ENCODE measurements at places on chromosomes 16 and 17.

DNA sequence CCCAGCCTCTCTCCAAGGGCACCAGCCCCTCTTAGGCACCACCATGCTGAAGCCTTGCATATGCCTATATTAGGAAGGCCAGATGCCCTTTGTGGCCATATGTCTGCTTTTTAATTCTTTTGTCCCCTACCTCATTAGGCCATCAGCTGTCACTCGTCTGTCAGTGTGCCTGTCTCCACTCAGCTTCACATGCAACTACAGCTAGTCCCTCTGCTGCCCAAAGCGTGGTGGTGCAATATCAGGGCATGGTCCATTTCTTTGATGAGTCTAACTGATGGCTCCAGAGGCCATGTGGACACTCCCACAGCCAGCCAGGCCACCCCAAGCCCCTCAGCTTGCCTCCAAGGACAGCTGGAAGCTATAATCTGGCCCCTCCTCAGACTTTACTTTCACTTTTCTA is 36.3 kb downstream of the MYO18A start:
- DNase-seq = no peak

DNA sequence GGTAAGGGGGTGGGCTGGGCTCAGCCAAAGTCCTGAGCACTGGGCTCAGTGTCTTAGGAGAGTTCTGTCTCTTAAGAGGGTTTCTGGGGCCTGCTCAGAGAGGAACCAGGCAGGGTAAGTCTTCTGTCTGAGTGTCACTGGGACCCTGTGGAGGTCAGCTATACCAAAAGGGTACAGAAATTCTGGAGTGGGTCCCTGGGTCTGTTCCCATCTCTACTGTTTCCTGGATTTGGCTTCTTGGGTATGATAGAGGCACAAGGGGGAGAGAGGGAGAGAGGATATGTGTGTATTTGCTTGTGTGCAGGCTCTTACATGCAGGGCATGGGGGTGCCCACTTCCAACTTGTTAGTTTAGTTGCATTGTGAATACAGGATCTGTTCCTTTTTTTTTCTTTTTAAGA is 1.6 kb downstream of the E2F4 start:
- DNase-seq = no peak

GRCh38 chr17:48795444-48796162 is 21.4 kb downstream of the TTLL6 start:
- no peak for DNase-seq

- no peak for DNase-seq
Observed at GRCh38 chr16:86042393-86042792, 143.4 kb downstream of the IRF8 start.

- no peak for DNase-seq
Observed at GRCh38 chr17:38844261-38844757, 9.2 kb downstream of the RPL23 start.

- no peak for DNase-seq
Observed at GRCh38 chr17:74513987-74514631, 17.2 kb downstream of the CD300LB start.

DNA sequence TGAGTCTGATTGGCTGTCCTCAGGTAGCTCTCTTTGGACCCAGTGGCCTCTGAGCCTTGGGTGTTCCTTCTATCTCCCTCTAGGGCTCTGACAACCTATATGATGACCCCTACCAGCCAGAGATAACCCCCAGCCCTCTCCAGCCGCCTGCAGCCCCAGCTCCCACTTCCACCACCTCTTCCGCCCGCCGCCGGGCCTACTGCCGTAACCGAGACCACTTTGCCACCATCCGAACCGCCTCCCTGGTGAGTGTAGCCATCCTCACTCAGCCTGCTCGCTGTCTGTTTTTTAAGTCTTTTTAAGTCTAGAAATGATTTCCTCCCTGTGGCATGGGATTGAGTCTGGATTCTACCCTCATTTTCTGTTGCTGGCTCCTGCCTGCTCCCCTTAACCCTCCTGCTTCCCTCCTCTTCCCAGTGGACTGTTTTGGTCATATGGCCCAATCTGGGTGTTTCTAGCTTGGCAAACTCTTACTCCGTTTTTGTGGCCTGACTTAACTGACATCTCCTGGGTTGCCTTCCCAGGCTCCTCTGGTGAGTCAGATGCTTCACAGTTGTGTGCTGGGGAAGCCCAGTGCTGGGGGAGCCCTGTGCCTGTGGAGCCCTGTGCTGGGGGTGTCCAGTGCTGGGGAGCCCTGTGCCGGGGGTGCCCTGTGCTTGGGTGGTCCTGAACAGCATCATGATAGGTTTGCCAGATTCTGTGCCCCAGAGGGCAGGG is 9.9 kb downstream of the TAOK2 start:
- DNase-seq = no peak

GRCh38 chr17:36117505-36118382 is 14.1 kb downstream of the CCL4 start:
- DNase-seq = no peak

DNA sequence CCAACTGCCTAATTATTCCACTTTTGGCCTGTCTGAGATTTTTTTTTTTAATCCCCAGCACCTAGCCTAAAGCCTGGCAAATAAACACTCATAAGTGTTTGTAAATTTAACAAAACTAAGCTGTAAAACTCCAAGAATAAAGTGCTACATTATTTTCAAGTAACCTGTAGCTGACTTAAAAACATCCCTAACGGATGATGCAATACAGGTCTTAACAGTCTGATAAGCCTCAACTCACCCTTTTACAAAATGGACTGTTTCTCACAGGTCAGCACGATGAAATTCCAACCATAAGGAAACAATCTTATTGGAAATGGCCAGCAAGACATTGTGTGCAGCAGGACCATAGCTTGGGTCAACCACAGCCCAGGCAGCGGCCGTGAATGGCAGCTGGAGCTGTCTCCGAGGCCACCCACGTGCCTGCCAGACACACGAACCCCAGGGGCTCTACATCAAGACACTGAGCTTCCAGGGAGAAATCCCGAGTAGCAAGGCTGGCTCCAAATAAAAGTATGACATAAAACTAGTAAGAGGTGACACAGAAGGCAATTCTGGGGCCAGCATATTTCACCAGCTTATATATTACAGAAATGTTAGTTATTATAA is 58.9 kb downstream of the NDEL1 start:
- no peak for DNase-seq

- DNase-seq = no peak
Observed at GRCh38 chr17:13835151-13835550, 233.4 kb upstream of the HS3ST3A1 start.

- no peak for DNase-seq
Observed at GRCh38 chr16:66382171-66382965, 15.9 kb downstream of the CDH5 start.

DNA sequence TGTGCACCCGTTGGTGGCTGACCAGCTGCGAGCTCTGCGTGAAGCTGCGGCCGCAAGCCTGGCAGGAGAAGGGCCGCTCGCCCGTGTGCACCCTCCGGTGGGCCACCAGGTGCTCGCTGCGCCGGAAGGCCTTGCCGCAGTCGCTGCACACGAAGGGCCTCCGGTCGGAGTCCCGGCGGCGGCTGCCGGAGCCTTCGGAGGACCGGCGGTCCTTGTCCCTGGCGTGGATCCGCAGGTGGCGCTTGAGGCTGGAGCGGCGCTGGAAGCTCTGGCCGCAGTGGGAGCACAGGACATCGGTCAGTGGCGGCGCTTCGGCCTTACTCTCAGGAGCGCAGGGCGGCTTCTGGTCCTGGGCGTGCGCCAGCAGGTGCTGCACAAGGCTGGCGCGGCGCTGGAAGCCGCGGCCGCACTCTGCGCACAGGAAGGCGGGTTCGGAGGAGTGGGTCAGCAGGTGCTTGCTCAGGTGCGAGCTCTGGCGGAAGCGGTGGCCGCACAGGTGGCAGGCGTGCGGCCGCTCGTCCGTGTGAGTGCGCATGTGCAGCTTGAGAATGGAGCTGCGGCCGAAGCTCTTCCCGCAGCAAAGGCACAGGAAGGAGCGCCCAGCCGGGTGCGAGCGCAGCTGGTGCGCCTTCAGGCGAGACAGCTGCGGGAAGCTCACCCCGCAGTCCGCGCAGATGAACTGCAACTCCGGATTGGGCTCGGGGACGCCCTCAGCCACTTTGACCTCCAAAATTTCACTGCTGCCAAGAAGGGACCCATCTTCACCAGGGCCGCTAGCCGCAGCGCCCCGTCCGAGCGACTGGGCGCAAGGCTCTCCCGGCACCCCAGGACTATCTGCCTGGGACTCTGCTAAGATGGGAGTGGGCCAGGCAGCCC is 9.1 kb downstream of the ZSCAN10 start:
- peak; percentile 39 for DNase-seq

DNA sequence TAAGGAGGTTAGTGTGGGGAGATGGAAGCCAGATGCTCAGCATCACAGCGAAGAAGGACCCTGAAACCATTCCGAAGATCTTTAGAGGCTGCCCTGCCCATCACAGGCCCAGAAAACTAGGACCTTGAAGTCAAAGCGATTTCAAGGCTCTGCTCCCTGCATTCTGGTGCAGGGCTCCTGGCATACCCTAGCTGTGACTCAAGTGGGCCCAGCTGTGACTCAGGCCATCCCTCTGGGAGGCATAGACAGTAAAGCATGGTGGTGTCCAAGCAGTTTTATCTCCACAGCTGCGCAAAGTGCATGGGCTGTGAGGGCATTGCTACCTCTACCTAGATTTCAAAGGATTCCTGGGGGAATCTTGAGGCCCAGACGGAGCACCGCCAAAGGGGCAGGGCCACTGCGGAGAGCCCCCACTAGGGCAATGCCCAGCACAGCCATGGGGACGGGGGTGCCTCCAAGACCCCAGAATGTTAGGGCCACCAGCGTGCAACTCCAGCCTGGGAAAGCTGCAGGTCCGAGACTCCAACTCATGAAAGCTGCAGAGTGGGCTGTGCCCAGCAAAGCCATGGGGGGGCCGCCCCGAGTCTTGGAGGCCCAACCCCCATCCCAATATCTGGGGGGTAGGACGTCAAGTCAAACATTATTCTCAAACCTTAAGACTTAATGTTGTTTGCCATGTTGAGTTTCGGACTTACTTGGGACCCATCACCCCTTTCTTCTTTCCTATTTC is 11.7 kb upstream of the ZNF594 start:
- no peak for DNase-seq

- DNase-seq = no peak
Observed at GRCh38 chr17:47829870-47830269, 1.5 kb downstream of the MRPL10 start.

DNA sequence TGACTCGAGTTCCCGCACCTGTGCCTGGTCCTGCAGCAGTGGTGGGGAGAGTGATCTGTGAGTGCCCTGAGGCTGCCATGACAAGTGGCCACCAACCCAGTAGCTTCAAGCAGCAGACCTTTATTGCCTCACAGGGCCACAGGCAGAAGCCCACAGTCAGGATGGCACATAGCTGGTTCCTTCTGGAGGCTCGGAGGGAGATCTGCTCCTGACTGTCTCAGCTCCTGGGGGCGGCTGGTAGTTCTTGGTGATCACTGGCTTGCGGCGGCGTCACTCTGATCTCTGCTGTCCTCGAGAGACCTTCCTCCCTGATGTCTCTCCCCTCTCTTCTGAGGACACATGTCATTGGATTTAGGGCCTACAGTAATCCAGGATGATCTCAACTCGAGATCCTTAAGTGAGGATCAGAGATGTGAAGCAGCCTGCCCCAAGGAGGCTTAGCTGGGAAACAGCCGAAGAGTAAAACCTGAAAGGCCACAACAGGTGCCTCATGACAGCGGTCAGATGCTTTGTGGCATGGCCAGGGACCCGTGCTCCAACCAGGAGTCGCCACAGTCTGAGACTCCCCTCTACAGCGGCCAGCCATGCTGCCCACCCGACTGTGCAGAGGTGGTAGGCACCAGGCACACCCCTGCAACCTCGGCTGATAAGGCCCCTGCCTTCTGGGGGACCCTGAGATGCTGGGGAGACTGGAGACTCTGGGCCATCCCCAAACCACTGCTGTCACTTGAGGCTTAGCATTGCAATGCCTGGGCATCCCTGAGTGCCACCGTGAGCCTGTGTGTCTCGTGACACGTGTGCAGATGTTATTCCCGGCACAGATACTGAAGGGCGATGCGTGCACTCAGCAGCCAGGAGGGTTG is 30.0 kb upstream of the SLC38A10 start:
- DNase-seq = no peak

GRCh38 chr17:73731733-73732132 is 87.5 kb upstream of the SDK2 start:
- DNase-seq = no peak

GRCh38 chr17:47203984-47204721 is 5.0 kb upstream of the MYL4 start:
- no peak for DNase-seq

GRCh38 chr16:83271970-83272575 is 535.7 kb upstream of the HSBP1 start:
- DNase-seq = no peak

DNA sequence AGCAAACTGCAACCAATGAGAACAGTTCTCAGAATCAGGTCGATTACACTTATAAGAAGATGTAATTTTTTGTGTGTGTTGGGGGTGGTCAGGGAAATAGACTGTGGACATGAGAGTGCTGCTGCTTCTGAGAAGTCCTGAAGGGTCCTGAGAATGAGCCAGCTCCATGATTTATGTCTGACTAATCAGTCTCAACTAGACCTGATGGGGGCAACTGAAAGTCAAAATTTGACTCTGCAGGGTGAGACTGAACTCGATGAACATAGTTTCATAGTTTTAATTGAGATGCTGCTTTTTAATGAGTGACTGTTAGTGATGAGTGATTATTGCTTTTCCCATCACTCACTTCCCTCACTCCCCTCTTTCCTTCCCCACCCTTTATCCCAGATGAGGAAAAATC is 37.3 kb downstream of the SMARCE1 start:
- DNase-seq = no peak

GRCh38 chr16:76970087-76970744 is 220.8 kb upstream of the MON1B start:
- DNase-seq = no peak

DNA sequence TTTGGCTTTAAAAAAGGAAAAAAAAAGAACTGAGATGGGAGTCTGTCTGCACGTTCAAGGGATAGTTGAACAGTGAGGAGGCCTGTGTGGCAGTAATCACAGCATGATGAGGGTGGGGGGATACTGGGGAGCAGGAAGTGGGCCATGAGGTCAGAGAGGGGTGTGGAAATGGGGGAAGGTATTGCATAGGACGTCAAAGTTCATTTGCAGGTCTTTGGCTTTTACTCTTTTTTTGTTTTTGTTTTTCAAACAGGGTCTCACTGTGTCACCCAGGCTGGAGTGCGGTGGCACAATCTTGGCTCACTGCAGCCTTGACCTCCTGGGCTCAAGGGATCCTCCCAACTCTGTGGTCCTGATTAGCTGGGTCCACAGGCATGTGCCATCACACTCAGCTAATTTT is 19.0 kb downstream of the WWP2 start:
- DNase-seq = no peak

DNA sequence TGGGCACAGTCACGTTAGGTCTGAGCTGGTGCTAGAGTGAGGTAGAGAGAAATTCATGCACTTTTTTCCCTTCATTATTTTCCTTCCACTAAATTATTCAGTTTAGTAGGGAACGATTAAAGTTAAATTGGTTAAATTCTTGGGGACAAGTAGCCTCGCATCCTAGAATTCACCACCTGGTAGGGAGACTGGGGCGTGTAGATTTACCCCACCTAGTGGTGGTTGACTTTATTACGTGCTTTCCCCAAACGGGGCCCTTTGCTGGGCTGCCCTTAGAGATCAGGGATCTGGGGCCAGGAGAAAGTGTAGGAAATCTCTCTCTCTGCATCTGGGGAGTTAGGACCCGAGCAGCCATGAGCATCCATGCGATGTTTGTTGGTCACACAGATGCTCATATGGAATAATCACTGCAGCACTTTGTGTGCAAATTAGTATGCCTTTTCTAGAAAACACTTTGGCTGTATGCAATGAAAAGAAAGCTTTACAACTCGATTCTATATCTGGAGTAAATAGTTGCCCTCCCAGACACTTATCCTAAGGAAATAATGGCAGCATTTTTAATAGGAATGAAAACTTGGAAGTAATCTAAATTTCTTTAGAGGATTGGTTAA is 107.0 kb downstream of the PLCG2 start:
- no peak for DNase-seq

All from NCI-H1417 treated with DMSO at 0.1 percent for 48 hours (cell line).